Activated effector memory CD4-positive, alpha-beta T cell treated with anti-CD3 and anti-CD28 coated beads, Interleukin-2, amount 50 U/mL, for 16 hours (primary cell): ENCODE measurements at places on chromosomes 2 and 18.

GRCh38 chr2:118834440-118834810 lies 13.0 kb downstream of the EN1 start:
- DNase-seq: no peak

GRCh38 chr2:200961674-200962073 lies 1.8 kb downstream of the ORC2 start:
- no peak for DNase-seq

DNA sequence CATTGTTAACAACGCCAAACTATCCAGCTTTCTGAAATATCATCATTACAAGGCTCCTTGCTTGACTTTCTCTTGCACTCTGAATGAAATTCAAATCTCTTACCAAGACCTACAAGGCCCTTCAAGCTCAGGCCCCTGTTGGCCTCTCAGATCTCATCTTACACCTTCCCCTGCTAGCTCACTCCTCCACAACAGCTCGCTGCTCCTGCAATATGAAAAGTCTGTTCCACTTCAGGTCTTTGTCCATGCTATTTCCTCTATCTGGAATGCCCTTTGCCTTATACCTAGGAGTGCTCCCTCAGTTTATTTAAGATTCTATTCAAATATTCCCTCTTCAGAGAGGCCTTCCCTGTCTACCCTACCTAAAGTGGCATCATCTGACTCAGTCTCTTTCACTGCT lies 91.7 kb downstream of the SESTD1 start:
- no peak for DNase-seq

DNA sequence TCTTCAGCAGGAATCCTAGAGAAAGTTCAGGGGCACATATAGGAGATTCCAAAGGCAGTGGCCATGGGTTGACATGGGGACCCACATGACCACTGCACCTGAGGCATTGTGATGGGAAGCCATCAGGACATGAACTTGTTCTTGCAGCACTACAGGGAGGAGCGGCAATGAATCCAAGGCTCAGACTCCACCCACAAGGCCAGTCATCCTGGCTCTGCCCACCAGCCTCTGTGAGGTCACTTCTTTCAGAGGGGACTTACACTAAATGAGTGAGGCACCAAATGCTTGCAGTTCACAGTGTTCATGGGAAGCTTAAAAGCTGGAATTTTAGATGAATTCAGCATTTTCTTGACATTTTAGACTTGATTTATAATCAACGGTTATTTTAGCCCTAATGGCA lies 254.2 kb downstream of the SETBP1 start:
- DNase-seq: no peak

DNA sequence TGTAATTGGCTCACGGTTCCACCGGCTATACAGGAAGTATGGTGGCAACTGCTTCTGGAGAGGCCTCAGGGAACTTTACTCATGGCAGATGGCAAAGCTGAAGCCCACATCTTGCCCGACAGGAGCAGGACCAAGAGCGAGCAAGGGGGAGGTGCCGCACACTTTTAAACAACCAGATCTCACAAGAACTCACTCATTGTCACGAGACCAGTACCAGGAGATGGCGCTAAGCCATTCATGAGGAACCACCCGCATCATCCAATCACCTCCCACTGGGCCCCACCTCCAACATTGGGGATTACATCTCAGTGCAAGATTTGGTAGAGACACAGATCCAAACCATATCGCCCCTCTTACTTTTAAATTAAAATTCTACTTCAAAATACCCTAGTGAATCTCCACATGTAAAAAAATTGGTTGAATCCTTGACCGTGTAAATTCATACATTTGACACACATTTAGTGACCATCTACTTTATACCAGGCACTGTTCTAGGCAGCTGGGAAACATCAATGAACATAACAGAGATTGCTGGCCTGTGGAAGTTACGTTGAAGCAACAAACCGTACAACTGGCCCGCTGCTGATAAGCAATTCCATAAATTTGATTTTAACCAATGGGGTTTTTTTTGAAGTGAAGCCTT lies 87.6 kb downstream of the ALPK2 start:
- DNase-seq: peak; percentile 73

GRCh38 chr2:236712304-236712703 lies 142.7 kb downstream of the ACKR3 start:
- DNase-seq: no peak

DNA sequence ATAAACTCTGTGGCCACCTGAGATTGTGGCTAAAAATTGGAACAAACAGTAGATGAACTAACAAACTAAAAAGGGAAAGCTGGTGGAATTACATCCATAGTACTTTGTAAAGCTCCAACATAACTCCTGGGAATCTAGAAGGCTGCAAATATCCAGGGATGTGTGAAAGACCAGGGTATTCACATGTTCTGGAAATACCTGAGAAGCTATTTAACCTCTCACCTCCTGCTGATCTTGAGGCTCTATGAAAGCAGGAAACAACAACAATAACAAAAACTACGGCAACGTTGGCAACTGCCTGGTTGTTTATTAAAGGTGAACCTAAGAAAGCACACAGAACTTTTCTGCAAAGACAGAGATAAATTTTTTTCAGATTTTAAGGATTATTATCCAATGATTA lies 171.3 kb downstream of the CCDC178 start:
- DNase-seq: no peak

GRCh38 chr2:107700073-107700472 lies 126.6 kb upstream of the RGPD4 start:
- DNase-seq: no peak

DNA sequence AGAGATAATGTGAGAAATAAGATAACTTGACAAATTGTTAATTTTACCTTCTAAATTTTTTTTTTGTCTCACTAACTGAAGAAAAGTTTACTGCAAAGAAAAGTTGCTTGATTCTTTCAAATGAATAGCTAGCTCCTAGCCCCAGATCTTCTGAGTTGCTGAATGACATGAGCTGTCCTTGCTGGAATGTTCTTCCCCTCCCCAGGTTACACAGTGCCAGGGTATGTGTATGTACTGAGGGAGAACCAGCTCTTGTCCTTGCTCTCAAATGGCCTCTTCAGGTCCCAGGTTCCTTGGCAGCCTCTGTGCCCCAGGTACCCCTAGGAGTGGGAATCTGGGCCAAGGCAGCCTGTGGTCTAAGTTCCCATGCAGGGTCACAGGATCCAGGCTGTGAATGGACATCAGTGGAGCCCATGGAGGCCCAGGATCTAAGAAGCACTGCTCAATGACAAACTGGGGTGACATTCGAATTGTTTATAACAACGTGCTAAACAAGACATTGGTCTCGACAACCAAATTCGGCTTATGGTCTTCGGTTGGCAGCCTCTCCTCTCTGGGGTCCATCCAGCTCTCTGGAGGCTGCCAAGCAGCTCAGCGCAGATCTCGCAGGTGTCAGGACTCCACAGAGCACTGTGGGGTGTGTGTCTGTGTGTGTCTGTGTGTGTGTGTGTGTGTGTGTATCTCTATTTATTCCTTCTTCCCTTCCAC lies 17.1 kb upstream of the INO80C start:
- no peak for DNase-seq

- DNase-seq: no peak
Measured at GRCh38 chr18:55856679-55857078, 268.7 kb upstream of the TCF4 start.

DNA sequence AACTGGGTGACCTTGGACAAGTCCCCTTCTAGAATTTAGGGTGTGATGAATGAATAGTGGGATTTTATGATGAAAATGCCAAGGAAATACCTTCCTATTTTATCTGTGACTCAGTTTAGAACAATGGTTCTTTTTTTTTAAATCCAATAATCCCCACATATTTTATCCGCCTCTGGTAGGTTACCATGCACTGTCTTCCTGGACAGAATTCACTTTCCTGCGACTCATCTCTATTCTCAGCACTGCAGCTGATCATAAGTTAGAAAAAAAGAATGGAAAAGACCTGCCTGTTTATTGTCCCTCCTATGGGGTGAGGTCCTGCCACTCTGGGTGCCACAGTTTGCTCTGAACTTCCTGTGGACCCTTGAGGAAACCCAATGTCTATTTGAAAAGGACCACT lies 73.1 kb downstream of the IRS1 start:
- DNase-seq: no peak

DNA sequence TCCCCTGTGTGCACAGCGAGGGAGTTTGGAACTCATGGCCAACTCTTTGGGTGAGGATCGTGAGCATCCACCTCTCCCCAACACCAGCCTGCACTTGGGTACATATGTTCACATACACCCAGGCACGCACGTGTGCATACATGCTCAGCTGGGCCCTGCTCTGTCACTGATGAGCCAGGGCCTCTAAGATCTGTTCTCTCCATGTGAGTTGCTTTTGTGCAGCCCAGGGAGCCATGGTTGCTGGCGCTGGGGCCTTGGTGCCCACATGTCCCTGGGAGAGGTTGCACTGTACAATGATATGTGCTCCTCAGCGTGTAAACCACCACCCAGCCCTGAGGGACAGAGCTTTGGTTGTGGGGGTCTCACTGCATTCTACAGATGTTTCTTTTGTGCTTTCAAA lies 44.1 kb downstream of the KLHL29 start:
- no peak for DNase-seq

DNA sequence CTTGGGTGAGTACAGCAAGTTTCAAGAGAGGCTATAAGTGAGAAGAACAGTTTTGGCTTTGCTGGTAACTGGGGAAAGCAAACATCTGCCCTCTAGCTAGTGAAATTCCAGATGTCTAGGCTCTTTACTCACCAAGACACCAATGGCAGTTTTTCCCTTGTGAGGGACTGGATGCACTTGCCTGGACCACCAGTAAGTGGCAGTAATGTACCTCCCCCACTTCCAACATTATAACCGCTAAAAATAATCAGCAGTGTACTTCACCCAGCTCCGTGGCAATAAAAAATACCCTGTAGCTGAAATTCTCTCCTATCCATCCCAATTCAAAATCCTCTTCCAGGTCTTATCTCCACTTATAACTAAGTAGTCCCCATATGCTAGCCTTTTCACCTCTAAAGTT lies 383.9 kb downstream of the ARHGAP15 start:
- no peak for DNase-seq

DNA sequence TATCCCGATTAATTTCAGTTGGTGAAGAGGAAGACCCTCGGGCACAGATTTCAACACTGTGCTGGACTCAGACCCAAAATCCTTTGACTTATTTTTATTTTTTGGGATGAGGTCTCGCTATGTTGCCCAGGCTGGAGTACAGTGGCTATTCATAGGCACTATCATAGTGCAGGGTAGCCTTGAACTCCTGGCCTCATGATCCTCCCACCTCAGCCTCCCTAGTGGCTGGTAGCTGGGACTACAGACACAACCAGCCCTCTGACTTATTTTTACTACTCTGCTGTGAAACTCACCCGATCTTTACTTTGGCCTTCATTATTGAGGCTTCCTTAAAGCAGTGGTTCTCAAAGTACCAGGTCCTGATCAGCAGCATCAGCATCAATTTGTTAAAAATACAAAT lies 18.2 kb upstream of the ADAM17 start:
- DNase-seq: no peak

DNA sequence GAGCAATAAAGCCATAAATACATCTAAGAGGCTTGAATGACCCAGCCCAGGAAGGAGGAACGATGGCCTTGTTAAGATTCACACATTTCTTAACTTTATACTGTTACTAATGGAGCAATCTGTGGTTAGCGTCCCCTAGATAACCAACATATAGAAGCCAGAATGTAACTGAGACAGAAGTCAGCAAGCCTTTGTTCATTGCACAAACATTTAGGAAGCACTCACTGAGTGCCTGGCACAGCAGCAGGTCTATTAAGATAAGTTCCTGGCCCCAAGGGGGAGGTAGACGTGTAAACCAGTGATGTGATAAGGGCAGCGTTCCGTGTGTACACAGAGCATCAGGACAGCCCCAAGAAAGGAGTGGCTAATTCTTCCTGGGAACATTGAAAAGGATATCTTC lies 63.6 kb upstream of the ATL2 start:
- DNase-seq: no peak

- DNase-seq: no peak
Measured at GRCh38 chr18:71374294-71375000, 1085.6 kb downstream of the SOCS6 start.

DNA sequence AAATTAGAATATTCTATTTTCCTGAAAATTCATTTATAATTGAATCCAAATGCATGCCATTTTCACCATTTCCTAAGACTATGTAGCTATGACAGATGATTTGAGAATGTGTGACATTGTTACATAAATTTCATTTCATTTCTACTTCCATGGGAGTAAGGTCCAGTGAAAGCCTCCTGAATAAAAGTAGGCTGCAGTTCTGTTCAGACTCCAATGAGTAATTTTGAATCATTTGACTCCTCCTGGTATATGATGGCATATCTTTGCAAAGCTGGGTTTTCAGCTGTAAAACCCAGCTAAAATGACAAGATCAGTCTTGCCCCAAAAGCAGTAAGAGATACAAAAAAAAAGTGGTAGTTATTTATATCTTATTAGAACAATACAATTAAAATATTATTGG lies 101.0 kb upstream of the DNAJC10 start:
- no peak for DNase-seq

GRCh38 chr2:44130441-44130840 lies 38.2 kb upstream of the PPM1B start:
- no peak for DNase-seq

DNA sequence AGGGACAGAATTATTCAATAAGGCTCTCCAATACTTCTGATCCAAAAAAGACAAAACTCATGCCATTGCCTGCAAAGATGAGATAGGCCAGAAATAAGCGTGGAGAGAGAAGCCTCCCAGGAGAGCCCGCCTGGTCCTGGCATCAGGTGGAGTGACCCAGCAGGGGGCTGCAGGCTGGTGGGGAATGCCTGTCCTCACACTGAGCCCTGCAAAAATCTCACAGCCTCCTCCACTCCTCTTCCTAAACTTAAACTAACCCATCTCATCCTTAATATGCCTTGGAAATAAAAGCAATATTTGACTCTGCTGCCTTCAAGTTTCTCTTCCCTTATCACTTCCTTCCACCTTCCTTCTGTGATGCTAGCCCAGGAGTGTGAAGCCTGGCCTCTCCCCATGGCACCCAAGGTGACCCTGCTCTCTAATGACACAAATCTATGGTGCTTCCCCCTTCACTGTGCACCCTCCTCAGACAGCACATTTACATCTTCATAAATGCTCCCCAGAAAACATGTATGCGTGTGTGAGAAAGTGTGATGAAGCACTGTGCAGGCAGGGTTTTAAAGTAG lies 218.4 kb downstream of the ANAPC1 start:
- no peak for DNase-seq

DNA sequence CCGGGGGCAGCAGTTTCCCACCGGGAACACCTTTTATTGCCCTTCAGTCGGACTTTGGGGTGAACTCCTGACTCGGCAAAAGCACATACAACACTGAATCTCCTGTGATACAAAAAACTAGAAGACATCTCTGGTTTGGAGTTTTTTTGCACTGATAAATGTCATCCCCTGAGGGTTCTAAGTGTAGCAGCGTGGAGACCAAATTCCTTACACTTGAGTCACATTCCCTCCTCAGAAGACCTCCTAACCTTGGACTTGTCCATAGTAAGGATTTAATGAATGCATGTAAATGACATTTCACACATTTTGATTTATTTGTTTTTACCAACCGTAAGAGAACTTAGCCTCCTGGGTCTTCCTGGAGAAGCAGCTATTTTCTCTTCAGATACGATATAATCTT lies 54.0 kb upstream of the GPR45 start:
- DNase-seq: no peak

- no peak for DNase-seq
Measured at GRCh38 chr2:203887677-203888076, 20.1 kb downstream of the CTLA4 start.

- DNase-seq: no peak
Measured at GRCh38 chr18:7207366-7207915, 23.4 kb upstream of the LRRC30 start.

GRCh38 chr2:63788071-63788470 lies 53.6 kb upstream of the UGP2 start:
- DNase-seq: no peak
